GM06990 (cell line): ENCODE measurements at places on chromosomes 11 and 22.

GRCh38 chr11:61732705-61733104, 19.7 kb upstream of the MYRF start:
- no peak for DNase-seq

GRCh38 chr11:10503777-10504480, 37.1 kb downstream of the RNF141 start:
- no peak for DNase-seq

DNA sequence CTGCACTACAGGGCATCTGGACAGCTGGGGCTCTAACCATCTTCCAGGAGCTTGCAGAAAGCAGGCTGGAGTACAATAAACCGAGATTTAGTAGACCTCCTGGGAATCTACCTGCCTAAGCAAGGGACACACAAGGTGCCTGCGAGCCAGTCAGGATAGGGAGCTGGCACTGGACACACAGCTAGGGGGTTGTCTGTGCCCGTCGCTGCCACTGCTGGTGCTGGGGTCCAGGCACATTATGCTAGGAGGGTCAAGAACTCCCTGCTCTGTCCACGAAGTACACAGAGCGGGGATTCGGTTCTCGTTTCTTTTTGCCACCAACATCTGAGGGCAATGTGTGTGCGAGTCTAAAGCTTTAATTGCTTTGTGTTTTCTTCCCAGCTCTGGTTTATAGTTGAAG, 4.2 kb downstream of the RIC8A start:
- no peak for DNase-seq

DNA sequence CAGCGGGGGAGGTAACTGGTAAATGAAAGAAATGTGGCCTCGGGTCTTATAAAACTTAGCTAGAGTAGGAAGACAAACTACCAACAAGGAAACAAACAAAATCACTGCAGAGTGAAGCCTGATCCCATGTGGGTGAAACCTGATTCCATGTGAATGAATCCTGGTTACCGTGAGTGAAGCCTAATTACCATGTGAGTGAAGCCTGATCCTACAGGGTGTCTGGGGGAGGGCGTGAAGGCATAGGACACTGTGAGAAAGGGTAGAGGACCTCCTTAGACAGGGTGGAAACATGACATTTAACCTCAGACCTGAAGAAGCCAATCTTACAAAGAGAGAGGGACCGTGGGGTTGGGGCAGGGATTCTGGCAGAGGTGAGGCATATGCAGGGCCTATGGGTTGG, 106.2 kb upstream of the USP47 start:
- no peak for DNase-seq

DNA sequence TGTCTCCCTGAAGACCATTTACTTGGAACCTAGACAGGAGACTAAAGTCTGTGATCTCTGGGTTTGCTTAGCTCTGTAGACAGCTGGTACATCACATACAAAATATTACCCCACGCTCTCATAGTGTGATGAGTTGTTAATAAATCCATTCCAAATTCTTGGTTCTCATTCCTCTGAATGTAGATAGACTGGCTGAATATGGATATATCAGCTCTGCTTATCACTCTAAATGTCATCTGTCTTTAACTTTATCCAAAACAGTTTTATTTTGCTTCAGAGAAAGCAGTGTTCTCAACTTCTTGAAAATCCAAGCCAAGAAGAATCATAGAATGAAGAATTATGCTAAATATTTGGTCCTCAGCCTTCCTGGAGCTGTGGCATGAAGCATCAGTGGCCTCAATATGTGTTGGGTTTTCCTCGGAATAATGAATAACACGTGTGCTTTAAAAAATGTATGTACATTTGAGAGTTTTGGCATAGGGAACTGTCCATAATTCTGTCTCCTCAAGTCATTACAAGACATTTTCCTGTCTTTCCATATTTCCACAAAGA, 10.5 kb upstream of the LDLRAD3 start:
- no peak for DNase-seq

- DNase-seq = no peak
These were observed 4.2 kb downstream of the MUC5B start for GRCh38 chr11:1226986-1227550.

DNA sequence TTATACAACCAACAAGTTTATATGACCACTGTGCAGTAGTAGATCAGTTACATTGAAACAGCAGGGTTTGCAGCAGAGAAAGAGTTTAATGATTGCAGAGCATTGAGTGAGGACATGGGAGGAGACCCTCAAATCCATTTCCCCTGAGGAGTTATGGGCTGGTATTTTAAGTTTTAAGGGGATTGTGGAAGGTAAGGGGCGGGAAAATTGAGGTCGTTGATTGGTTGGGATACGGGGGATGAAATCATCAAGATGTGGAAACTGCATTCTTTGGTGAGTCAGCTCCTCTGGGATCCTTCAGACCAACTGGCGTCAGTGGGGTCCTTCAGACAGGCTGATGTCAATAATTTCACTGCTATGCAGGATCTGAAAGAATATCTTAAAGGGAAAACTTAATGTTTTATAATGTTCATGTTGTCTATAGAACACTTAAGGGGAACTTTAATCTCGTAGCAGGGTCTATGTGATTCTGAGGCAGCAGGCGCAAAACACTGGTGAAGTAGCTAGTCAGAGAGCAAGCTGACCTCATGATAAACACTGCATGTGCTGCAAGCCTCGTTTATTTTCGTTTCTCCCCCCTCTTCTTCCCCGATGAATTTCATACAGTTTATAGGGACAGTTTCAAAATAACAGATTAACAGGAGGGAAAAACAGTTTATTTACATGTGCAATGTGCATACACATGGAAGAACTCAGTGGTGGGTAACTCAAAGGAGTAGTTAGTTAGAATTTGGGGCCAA, 17.4 kb upstream of the BACE1-AS start:
- DNase-seq = no peak

DNA sequence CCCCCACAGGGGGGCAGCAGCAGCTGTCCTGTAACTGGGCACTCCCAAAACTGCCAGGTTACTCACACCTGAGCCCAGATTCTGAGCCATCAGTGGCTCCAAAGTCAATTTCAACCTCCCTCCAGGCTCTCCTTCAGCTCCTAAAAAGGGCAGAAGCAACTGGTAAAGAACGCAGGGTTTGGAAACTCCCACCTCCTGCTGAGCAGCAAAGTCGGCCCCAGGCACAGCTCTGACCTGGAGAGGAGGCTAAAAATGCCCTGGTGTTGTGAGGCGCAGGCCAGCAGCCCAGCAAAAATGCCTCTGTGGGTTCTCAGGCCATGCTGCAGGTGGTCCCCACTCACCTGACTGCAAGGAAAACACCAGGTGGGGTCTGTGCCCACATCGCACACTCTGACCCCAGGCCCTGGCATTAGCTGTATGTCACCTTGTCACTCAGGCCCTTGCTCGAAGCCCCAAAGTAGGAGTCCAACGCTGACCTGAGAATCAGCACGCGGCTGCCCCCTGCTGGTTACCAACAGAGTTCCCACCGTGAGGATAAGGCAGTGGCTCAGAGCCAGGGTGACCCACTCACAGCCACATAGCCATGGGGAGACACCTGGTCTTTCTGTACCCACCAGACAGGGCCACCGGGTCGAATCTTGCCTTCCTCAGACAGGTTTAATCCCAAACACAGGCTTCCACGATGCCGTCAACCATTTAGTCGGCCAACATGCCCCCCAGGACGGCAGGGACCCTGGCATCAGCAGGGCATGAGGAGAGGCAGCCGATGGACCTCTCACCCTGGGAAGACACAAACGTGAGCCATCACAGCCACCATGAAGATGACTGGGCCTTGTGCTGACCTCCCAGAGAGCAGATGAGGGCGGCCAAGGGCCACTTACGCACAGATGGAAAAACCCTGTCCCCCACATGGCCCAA, 11.1 kb downstream of the POLR3H start:
- DNase-seq = no peak

- DNase-seq = no peak
These were observed at the start of gene OTOG for GRCh38 chr11:17547051-17547577. TSS of gene OTOG (plus strand) at chr11:17547259. CDS start at chr11:17547373, 114 bp downstream.

GRCh38 chr22:22938672-22939587, 51.3 kb downstream of the IGLL5 start:
- no peak for DNase-seq

GRCh38 chr11:1401656-1402221, 12.0 kb downstream of the BRSK2 start:
- no peak for DNase-seq

DNA sequence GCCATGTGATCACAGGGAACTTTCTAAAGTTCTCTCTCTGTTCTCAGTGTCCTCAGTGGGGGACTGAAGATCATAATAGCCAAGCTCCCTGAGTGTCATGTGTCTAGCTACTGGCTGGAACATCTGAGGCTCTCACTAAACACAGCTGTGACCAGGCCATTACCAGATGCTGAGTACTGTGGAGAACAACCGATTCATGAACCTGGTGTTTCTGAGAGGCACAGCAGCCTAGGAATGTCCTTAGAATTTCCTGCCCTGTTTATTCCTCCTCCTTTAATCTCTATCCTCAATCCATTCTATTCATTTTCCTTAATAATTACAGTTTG, 93.0 kb downstream of the ME3 start:
- DNase-seq = no peak

- DNase-seq = no peak
These were observed 20.7 kb upstream of the SUSD2 start for GRCh38 chr22:24160546-24160945.

DNA sequence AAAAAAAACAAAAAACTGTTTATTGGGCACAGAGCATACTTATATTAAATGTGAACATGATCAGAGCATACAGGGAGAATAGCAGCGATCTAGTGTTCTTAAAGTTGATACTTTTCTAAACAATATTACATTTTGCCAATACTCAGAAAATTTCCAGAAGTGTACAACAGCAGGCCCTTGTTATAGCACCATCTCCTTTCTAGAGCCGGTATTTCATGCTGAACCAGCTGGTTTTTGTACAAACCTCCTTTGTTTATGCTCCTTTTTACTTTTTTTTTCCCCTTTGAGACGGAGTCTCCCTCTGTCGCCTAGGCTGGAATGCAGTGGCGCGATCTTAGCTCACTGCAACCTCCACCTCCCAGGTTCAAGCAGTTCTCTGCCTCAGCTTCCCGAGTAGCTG, 90.7 kb downstream of the PPP6R3 start:
- no peak for DNase-seq

DNA sequence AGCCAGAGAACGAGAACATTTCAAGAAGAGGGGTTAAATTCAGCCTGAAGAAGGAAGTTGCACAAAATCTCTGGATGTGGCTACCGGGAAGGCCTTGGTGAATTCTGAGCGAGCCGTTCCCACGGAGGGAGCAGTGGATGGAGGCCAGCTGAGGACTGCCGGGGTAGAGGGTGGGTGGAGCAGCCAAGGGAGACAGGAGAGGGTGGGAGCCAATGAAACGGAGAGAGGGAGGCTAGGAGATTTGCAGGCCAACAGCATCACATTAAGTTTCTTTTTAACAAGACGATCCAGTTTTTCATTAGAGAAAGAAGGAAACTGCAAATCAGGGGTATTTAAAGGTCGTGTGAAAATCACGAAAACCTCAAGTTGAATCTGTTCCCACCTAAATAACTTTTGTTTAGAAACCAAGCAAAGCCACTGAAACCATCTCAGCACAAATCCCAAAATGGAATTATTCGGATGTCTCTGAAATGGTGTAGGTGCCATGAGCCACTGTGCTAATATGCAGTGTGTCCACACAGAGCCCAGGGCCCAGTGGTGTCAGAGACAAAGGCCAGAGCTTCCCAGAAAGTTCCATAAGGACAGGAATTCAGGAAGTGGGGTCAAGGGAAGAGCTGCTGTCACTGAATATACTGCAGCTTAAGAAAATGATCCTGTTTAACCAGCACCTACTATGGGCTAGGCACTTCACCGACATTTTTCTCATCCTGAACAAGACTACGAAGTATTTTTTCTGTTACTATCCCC, 59.7 kb upstream of the SLC35C1 start:
- no peak for DNase-seq

- no peak for DNase-seq
These were observed 1.4 kb downstream of the PCF11 start for GRCh38 chr11:83158357-83158786.

GRCh38 chr22:38649841-38650522, 6.2 kb downstream of the FAM227A start:
- DNase-seq = no peak

DNA sequence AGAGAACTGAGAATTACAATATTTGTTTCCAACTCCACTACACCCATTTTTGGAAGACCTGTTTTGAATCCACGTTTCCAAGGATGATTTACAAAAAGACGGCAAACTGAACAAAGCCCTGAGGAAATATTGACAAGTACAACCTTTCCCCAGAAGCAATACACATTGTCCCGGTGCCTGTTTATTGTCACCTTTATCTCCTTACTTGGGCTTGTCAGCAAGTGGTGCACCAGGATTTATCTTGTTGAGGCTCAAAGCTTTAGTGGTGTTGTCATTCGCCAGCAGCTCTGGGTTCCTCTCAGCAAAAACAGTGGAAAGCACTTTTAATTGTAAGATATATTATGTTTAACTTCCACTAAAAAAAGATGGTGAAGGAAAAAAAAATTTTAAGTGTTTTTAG, 1191.9 kb upstream of the TENM4 start:
- DNase-seq = no peak

DNA sequence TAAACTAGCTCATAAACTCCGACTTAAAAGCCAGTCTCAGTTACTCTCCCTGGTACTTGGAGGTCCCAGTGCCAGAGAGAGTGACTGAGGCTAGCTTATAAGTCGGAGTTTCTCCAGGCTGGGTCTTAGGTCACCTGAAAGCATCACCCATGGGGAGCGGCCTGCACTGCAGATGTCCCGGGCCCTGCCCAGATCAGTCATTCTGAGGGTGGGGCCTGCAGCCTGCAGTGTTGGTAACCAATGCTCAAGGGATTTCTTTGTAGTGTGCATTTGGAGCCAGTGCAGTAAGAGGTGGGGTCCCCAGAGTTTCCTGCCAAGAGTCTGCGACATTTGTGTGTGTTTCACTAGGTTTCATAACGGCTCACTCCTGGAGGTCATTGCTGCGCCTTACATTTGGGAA, 14.8 kb downstream of the TAB1 start:
- DNase-seq = no peak

GRCh38 chr11:76729214-76729613, 53.9 kb upstream of the TSKU start:
- DNase-seq = no peak

GRCh38 chr11:127493330-127494022, 492.9 kb upstream of the KIRREL3 start:
- no peak for DNase-seq

GRCh38 chr22:38523479-38523878, 17.4 kb upstream of the DDX17 start:
- DNase-seq = no peak

- no peak for DNase-seq
These were observed 566.9 kb upstream of the ANO5 start for GRCh38 chr11:21625982-21626381.

- DNase-seq = no peak
These were observed 90.7 kb downstream of the C11orf87 start for GRCh38 chr11:109512680-109513079.

DNA sequence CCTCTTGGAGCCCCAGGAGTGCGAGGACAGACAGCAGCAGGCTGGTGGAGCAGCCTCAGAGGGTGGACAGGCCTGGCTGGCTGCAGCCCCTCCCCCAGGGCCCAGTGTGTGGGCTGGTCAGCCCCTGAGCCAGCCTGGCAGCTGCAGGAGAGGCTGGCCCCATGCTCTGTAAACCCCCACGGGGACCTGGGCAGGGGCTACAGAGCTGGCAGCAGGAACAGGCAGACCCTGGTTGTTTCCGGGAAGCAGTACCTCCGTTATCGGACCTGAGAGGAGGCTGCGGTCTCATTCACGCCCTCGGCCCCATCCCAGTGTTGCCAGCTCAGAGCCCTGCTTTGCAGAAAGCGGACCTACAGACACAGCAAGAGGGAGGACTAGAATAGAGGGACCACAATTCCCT, 38.5 kb upstream of the COMT start:
- no peak for DNase-seq
